Stimulated activated CD4-positive, alpha-beta T cell treated with anti-CD3 and anti-CD28 coated beads, Interleukin-2, amount 100 ng/mL, for 4 hours (primary cell): ENCODE measurements at places on chromosomes 11 and 22.

GRCh38 chr11:88435415-88435814 is 97.9 kb upstream of the CTSC start:
- no peak for DNase-seq

DNA sequence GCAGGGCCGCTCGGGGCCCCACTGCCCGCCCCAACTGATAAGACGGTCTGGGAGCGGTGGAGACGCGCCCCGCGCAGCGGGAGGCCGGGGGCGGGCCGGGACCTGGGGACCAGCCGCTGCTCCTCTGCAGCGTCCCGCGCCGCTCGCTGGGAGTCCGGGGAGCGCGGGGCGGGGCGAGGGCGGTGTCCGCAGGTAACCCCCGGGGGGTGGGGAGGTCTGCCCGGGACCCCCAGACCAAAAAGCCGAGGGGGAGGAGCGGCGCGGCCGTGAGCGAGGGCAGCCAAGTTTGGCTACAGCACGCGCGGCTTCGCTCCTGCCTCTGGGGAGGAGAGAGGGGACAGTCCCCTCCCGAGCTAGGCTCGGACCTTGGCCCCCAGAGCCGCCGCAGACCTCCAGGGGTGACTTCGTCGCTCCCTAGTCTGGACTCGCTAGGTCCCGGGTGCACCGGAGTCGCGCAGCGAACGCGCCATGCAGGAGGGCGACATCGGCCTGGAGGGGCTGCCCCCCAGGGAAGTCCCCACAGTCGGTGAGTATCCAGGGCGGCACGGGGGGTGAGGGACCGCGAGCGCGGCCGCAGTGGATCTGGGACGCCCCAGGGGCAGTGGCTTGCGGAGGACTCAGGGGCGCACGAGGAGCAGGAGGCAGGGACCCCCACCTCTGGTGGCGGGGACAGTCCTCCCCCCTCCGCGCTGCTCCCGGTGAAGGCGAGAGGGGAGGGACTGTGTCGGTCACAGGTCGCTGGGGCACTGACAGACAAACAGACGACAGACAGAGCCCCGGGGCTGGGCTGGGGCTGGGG is 92.3 kb upstream of the ANO1 start:
- DNase-seq, result no peak

DNA sequence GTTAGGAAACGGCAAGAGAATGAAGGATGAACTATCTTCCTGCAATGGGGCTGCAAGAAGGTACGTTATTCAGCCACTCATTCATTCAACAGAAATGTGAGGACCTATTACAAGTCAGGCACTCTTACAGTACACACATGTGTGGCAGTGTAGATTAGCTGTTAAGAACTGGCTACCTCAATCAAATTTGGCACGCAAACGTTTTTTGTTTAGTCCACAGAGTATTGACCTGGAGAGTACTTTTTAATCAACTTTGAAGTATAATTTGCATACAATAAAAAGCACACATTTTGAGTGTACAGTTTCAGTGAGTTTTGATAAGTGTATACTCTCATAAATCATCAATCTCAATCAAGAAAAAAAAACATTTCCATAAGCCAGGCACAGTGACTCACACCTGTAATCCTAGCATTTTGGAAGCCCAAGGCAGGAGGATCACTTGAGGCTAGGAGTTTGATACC is 24.2 kb downstream of the MRTFA start:
- DNase-seq, result no peak

DNA sequence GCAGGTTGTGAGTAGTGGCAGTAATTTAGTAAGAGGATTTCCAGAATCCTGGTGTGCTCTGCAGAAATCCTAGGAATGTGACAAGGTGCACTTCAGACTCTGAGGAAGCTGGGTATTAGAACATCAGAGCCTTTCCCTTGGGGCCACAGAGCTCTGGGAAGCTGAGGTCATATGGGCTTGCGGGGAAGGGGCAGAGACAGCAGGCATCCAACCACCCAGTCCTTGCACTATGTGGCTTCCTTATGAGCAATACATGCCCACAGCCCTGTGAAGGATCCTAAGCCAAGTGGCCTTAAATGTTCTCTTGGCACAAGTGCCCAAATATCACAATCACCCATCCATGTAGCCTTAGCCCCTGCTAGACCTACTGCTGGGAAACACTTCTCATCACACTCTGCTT is 46.2 kb downstream of the P4HA3 start:
- no peak for DNase-seq

DNA sequence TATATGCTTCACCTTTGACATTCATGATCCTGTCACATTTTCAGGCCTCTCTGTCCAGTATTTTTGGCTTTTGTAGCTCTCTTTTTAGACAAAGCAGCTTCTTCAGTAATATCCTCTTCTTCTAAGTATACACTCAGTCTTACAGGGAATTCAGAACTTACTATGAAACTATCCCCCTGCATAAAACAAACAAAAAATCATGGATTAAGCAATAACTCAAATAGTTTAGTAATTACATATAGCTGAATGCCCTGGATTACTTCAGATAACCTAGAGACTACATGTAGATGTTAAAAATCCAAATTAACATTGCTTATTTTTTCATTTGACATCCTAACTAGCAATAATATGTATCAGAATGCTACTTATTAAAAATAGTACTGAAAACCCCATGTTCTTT is 5.2 kb downstream of the TAF1D start:
- no peak for DNase-seq

GRCh38 chr11:27381238-27381666 is 18.2 kb upstream of the CCDC34 start:
- DNase-seq, result no peak

DNA sequence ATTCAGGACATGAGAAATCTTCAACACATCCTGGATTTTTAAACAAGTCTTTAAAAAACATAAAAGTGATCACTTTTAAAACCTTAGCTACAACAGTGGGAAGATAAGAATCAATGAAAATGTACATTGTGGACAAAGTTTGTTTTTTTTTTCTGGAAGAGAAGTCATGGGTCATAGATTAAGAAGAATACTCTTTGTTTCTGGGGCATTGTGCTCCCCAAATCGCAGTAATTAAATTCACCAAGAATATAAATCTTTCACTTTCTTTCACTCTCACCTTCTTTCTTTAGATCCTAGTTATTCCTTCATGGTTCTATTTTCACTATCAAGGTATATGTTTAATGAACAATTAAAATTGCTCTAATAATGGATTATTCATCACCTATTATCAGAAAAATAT is 132.6 kb upstream of the PGR start:
- no peak for DNase-seq

GRCh38 chr22:50084614-50085021 is 608 bp downstream of the MLC1 start:
- no peak for DNase-seq

GRCh38 chr11:117941163-117941707 is 12.0 kb upstream of the TMPRSS13 start:
- DNase-seq, result no peak

DNA sequence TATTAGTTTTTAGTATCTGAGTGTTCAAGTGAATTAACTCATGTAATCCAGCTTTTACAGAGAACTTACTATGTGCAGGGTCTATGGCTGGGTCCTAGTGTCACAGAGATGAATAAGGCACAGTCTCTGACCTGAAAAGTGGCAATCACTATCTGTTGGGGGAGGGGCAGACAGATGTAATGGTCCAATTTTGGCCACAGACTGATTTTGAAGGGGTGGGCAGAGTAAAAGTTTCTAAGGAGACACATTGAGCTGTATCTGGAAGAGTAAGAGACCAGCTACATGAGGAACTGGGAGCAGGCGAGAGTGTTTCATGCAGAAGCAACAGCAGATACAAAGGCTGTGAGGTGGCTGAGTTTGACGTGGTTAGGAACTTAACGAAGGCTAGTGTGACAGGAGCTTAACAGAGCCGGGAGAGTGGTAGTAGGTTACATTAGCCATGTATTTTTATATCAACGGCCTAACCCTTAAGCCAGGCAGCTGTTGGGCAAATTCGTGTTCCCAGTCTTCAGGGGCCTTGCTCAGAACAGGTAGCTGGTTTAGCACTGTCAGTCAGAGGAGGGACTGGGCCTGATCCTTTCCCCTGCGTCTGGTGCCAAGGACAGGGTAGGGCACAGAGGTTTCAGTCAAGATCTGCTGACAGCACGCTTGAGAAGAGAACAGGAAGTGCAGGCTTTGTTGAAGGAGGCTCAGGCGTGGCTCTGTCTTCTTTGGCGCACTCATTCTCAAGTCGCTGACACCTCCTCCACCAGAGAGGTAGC is 1.4 kb upstream of the STIM1 start:
- DNase-seq, result peak; percentile 57
